ENCODE measurements at places on chromosomes 5 and 9.

DNA sequence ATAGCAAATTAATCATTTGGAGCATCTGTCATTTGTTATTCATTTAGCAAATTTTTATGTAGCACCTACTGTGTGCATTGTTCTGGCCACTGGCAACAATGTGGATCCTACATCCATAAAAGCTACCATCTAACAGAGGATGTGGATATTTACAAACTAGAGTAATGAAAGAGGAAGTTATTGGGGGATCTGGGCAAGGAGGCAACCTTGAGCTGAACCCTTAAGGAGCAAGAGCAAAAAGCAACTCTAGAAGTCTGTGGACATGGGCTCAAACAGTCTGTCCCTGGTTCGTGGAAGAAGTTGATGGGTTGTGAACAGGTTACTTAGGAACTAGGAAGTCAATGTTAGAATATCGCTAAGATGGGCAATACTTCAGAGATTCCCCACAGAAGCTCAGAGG is 259.9 kb downstream of the SYK start:
- H3K36me3 ChIP-seq = no peaks in the 10 kb centered on the region
- peak overlapping the region; percentile 77 for H3K27ac ChIP-seq
- DNase-seq = no peak
- no peaks in the 10 kb centered on the region for H3K27me3 ChIP-seq

- no peaks in the 10 kb centered on the region for H3K4me1 ChIP-seq
- no peak overlapping the region for H3K27ac ChIP-seq
- no peaks in the 10 kb centered on the region for H3K36me3 ChIP-seq
- H3K27me3 ChIP-seq = peaks cover 59% of the 10 kb centered on the region
Observed at GRCh38 chr5:591746-592145, 20.4 kb upstream of the CEP72 start.

- H3K36me3 ChIP-seq = no peaks in the 10 kb centered on the region
- H3K27ac ChIP-seq = no peak overlapping the region
- DNase-seq = no peak
- no peaks in the 10 kb centered on the region for H3K27me3 ChIP-seq
- H3K4me3 ChIP-seq = no peak overlapping the region
Observed at GRCh38 chr5:158413122-158413680, 554.3 kb upstream of the CLINT1 start.

DNA sequence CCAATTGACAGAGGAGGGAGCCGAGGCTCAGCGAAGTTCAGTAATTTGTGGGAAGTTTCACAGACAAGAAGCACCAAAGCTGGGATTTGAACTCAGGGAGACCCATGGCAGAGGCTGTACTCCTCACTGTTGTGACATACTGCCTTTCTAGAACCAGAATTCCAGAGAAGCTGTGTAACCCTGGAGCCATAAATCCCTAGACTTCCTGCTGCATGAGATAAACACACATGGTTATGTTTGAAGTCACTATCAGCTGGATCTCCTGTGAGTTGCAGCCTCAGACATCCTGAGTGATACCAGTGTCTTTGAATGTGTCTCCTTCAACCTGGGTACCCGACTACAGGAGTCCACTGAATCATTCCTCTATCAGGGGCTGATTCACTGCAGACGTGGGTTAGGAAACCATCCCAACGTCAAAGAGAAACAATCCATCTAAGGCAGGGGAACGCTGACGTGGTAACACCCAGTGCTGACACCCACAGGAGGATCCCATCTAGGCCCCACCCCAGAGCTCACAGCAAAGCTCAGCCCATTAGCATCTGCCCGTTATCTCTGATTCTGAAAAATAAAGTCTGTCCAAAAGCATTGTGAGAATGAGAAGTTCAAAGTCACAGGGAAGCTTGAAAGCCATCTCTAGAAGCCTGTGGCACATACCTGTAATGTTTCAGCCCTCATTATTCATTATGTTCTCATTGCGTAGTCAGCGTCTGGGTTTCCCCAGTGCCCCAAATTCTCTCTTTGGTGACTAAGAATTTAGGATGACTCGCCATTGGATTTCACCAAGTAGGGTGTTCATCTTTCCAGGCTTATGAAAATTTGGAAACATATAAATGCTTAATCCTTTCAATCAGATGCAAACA is 36.3 kb upstream of the BASP1 start:
- peaks cover 3% of the 10 kb centered on the region for H3K4me1 ChIP-seq
- H3K27ac ChIP-seq = no peak overlapping the region
- no peaks in the 10 kb centered on the region for H3K36me3 ChIP-seq
- no peak overlapping the region for H3K4me3 ChIP-seq

DNA sequence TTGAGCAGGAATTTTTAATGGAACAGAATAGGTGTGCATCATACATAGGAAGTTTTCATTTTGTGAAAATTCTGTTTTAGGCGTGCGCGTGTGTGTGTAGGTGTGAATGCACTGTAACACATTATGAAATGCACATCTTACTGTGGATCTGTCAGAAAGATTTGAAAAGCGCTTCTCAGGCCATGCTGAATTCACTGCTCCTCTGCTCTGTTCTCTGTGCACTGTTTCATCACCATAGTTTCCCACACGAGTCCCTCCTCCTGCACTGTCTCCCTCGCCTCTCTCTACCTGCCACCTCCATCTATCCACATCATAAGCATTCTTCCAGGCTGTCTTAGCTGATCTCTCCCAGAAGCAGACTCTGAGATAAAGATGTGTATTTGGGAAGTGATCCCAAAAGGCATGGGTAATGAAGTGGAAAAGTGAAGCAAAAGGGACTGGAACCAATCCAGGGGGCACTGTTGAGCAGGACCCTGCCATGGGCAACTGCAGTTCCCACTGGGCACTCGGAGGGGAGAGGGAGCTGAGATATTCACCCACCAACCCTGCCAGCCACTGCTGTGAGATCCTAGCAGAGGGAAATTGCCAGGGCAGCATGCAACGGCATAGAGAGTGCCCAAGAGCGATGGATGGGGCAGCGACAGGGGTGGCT is 65.9 kb downstream of the GABBR2 start:
- no peaks in the 10 kb centered on the region for H3K36me3 ChIP-seq
- no peaks in the 10 kb centered on the region for H3K4me1 ChIP-seq
- H3K27me3 ChIP-seq = no peaks in the 10 kb centered on the region
- no peak overlapping the region for H3K27ac ChIP-seq
- no peak for DNase-seq
- H3K4me3 ChIP-seq = no peak overlapping the region

GRCh38 chr5:5165541-5166002 is 25.4 kb downstream of the ADAMTS16 start:
- no peaks in the 10 kb centered on the region for H3K4me1 ChIP-seq
- no peaks in the 10 kb centered on the region for H3K27me3 ChIP-seq
- no peak overlapping the region for H3K4me3 ChIP-seq
- no peaks in the 10 kb centered on the region for H3K36me3 ChIP-seq
- H3K27ac ChIP-seq = no peak overlapping the region
- no peak for DNase-seq

DNA sequence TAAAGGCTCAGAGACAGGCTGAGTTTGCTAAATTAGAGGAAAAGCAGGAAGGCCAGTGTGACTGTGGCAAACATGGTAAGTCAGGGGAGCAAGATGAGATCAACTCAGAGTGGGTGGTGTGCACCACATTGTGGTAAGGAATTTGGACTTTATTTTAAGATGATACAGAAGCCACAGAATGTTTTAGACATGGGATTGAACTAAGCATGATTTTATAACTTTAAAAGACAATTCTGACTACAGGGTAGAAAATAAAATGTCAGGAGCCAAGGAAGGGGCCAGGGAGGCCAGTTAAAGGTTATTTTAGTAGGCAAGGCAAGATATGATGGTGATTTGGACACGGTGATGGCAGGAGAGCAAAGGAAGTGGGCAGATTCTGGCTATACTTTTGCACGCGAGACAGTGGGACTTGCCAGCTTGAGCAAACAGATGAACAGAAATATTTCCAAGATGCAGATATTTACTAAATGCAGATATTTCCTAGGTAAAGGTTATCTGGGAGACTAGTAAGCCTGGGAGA is 53.9 kb downstream of the TSSK1B start:
- H3K4me3 ChIP-seq = no peak overlapping the region
- H3K27me3 ChIP-seq = no peaks in the 10 kb centered on the region
- H3K4me1 ChIP-seq = no peaks in the 10 kb centered on the region

DNA sequence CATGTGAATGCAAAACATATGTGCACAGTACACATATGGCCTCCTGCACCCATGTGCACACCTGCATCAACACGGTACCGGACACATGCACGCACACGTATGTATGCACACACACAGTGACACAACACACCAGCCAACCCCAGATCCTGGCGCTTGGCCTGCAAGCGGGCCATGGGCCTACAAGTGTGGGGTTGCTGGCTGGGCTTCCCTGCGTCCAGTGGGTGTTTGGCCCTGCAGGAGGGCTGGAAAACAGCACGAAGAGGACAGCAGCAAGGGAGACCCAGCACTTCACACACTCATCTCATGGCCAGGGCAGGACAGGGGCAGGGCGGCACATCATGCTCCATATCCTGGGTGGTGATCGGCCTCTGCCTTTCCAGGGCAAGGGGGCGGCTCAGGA is 77.7 kb downstream of the COL5A1 start:
- no peaks in the 10 kb centered on the region for H3K36me3 ChIP-seq
- H3K27me3 ChIP-seq = no peaks in the 10 kb centered on the region
- H3K4me1 ChIP-seq = no peaks in the 10 kb centered on the region
- no peak overlapping the region for H3K27ac ChIP-seq

GRCh38 chr9:22682961-22683699 is 236.5 kb downstream of the DMRTA1 start:
- H3K27ac ChIP-seq = no peak overlapping the region
- no peaks in the 10 kb centered on the region for H3K27me3 ChIP-seq
- no peaks in the 10 kb centered on the region for H3K36me3 ChIP-seq
- no peak overlapping the region for H3K4me3 ChIP-seq

- no peaks in the 10 kb centered on the region for H3K4me1 ChIP-seq
- DNase-seq = no peak
Observed at GRCh38 chr9:91090130-91090410, 271.6 kb downstream of the AUH start.

- H3K36me3 ChIP-seq = no peaks in the 10 kb centered on the region
- peaks cover 31% of the 10 kb centered on the region for H3K27me3 ChIP-seq
- no peaks in the 10 kb centered on the region for H3K4me1 ChIP-seq
- H3K4me3 ChIP-seq = no peak overlapping the region
- DNase-seq = no peak
Observed at GRCh38 chr5:174799121-174799520, 74.7 kb downstream of the MSX2 start.

DNA sequence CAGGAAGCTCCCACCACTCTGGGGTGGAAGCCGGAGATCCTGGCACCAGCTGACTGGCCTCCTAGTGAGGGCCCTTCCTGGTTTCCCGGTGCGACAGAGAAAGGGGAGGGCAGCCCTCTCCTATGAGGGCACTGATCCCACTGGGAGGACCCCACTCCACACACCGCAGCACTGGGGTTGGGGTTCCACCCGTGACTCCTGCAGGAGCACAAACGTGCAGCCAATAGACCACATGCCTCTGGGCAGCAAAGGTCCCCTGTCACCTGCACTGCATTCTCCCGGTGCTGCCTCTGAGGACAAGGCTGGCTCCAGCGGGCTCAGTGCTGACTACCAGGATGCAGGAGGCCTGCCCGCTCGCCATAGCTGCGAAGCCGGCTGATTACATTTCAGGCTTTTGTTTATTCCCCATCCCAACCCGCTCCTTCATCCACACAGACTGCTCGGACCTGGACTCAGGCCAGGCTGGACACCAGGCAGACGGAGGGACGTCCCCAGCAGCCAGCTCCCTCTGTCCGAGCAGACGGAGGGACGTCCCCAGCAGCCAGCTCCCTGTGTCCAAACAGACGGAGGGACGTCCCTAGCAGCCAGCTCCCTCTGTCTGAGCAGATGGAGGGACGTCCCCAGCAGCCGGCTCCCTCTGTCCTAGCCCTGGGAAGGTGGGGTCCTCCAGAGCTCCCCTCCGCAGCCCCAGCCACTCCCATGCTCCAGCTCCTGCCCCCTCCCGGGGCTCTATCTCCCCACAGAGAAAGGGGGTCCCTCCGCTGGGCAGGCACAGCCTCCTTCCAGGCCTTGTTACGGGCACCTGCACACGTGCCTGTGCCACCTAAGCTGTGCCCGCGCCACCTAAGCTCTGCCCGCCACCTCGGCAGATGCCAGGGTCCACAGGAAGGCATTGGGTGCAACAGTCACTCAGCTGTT is 8.8 kb upstream of the CEP72 start:
- no peak overlapping the region for H3K27ac ChIP-seq
- DNase-seq = no peak
- peaks cover 4% of the 10 kb centered on the region for H3K27me3 ChIP-seq
- no peak overlapping the region for H3K4me3 ChIP-seq
- H3K4me1 ChIP-seq = no peaks in the 10 kb centered on the region

DNA sequence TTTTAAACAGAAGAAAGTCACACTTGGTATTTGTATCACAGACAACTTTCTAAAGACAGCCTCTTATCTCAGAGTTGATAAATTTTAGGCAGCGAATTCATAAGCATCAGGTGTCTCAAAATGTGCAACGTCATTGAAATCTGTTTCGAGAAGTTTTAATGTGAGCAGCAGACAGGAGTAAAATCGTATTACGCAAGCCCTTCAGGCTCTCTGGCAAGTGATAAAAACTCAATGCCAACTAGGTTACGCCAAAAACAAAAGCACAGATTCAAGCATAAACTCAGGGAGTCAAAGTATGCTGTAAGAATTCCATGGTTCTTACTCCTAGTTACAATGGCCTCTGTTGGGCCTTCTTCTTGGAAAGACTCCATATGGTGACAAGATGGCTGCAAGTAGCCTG is 244.7 kb downstream of the SEMA5A start:
- DNase-seq = peak; percentile 60
- H3K4me3 ChIP-seq = no peak overlapping the region
- H3K4me1 ChIP-seq = no peaks in the 10 kb centered on the region
- H3K27me3 ChIP-seq = no peaks in the 10 kb centered on the region

DNA sequence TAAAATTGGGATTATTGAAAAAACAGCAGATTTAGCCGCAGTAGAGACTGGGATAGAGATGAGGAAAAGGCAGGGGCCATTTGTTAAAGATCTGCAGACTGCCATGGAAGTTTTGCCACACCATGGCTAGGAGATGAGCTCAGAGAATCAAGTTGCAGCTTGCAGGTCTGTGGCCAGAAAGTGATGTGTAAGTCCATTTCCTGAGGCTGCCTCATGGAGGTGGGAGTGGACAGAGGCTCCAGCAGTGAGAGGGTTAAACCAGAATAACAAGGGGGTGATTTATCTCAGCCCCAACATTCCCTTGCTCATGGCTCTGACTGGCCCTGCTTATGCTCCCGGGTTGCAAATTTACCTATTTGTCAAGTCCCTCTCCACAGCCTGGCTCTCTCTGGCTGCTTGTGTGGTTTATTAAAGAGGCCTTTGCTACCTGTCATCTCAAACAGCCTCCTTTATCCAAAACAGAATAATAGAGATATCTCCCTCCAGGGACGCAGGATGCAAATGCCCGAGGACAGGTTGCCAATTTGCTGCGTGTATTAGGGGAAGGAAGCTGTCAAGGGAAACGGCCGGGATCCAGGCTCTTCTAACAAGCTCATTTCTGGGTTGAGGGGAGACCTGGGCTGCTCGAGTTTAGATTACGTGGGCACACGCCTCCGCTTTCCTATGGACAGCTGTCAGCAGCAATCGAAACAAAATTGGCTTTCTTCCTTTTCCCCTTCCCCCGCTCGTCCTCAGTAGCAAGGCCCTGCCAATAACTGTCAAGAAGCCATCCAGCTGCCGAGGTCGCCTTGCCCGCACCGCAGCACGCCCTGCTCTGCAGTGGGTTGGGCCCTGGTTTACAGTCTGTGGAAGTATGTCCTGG is 72.8 kb upstream of the PITX1 start:
- no peak overlapping the region for H3K27ac ChIP-seq
- H3K36me3 ChIP-seq = no peaks in the 10 kb centered on the region
- no peak for DNase-seq
- H3K4me3 ChIP-seq = no peak overlapping the region
- H3K4me1 ChIP-seq = no peaks in the 10 kb centered on the region

- no peak overlapping the region for H3K27ac ChIP-seq
- no peaks in the 10 kb centered on the region for H3K36me3 ChIP-seq
- H3K4me3 ChIP-seq = no peak overlapping the region
- H3K27me3 ChIP-seq = no peaks in the 10 kb centered on the region
- DNase-seq = no peak
- no peaks in the 10 kb centered on the region for H3K4me1 ChIP-seq
Observed at GRCh38 chr5:127563136-127563535, 45.7 kb downstream of the PRRC1 start.

Data from breast epithelium (tissue), 4 donors.